WERI-Rb-1 (cell line): ENCODE measurements at places on chromosomes 1 and 21.
A peak's percentile ranks its signal among the peaks of the same experiment; 100 is the strongest.

- DNase-seq: peak; percentile 35
Measured at GRCh38 chr1:62435231-62436038, 1.4 kb upstream of the USP1 start.

GRCh38 chr1:46527474-46528296 is 23.8 kb downstream of the KNCN start:
- peak; percentile 89 for DNase-seq

- DNase-seq: no peak
Measured at GRCh38 chr1:42941640-42942330, 16.9 kb downstream of the SLC2A1 start.

GRCh38 chr1:232682248-232682647 is 52.3 kb upstream of the SIPA1L2 start:
- DNase-seq: no peak

DNA sequence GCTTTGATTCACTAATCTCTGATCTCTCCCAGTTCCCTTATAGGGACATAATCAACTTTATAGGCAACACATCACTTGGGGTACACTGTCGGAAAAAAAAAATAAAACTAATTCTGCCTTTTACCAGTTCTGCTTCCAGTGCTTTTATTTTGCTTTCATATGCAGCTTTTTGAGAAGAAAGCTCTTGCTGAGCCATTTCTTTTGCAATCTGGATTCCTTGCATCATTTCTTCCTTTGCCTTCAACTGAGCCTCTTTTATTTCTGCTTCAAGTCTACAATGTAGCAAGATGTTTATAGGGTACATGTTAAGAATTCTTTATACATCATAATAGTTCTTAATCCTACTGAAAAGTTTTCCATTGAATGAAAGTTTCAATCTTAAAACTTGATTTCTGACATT is 30.6 kb downstream of the KIF14 start:
- DNase-seq: no peak

DNA sequence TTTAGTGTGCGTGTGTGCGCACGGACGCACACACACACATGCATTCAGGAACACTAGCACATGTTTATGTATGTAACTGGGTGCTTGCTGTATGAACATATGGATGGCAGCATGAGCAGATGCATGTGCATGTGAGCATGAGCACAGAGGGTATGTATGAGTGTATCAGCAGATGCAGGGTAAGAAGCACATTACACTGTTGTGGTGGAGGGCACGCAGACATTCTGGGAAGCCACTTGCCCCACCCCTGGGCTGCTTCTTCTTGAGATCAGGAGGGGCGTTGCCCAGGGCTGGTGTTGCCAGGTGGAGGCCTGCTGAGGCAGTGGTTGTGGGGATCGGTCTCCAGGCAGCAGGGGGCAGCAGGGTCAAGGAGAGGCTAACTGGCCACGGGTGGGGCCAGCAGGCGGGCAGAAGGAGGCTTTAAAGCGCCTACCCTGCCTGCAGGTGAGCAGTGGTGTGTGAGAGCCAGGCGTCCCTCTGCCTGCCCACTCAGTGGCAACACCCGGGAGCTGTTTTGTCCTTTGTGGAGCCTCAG is 3.9 kb upstream of the P3R3URF start:
- peak; percentile 90 for DNase-seq

DNA sequence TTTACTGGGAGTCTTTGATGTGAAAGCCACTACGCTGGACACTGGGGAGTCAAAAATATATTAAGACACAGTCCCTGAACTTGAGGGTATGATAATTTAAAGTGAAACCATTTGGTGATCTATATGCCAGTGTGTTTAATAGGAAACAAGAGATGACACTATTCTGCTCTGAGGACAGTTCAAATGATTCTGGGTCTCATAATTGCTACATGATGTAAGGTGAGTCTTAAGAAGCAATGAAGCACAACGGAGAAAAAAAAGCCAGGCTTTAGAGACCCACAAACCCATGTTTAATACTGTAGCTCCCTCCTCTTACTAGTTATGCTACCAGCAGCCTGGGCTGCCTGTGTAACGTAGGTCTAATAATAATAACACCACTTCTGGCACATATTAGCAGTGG is 14.2 kb upstream of the LRRC8D start:
- DNase-seq: no peak

GRCh38 chr1:89812992-89813391 is 7.8 kb upstream of the LRRC8D start:
- no peak for DNase-seq

- DNase-seq: no peak
Measured at GRCh38 chr1:58454807-58455206, 91.7 kb downstream of the OMA1 start.

GRCh38 chr1:93679546-93679945 is 2.1 kb downstream of the BCAR3 start:
- DNase-seq: no peak

GRCh38 chr21:18244671-18245463 is at the start of gene CHODL:
CHODL (plus strand) TSS chr21:18244833; CDS start chr21:18245224, 391 bp downstream.
- DNase-seq: peak; percentile 31

GRCh38 chr1:234559902-234560676 is 49.9 kb downstream of the IRF2BP2 start:
- no peak for DNase-seq

GRCh38 chr1:231866392-231867331 is 240.1 kb downstream of the DISC1 start:
- DNase-seq: peak; percentile 82

GRCh38 chr1:201745023-201745422 is 83.9 kb upstream of the IPO9 start:
- no peak for DNase-seq

- DNase-seq: no peak
Measured at GRCh38 chr1:205319081-205320018, 2.2 kb downstream of the NUAK2 start.

DNA sequence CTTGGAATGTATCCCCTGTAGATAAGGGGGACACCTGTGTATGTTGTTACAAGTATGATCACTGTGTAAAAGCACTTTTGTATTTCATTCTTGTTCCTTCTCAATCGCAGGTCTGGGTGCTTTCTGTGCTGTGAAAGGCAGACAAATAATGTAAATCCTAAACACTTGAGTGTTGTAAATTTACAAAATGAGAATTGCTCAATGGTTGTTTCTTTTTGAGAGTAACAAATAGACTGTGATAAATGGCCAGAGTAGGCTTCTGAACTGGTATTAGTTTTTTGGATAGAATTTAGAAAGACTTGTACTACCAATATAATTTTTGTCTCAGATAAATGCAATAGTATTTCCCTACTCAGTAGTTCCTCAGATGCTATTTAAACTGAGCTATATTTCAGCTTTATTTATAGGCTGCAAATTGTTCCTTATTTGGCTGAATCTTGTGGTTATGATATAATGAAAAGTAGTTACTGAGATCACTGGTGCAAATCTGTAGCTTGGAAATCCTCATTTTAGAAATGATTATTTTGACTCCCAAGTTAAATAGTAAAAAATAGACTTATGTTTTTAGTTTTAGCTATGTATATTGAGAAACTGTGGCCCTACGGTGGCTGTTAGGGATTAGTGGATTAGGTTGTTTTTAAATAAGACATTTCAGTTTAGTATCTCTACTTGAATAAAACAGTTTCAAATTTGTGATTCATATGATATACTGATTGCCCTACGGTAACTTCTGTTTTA is 9.2 kb downstream of the BACH1 start:
- DNase-seq: no peak

DNA sequence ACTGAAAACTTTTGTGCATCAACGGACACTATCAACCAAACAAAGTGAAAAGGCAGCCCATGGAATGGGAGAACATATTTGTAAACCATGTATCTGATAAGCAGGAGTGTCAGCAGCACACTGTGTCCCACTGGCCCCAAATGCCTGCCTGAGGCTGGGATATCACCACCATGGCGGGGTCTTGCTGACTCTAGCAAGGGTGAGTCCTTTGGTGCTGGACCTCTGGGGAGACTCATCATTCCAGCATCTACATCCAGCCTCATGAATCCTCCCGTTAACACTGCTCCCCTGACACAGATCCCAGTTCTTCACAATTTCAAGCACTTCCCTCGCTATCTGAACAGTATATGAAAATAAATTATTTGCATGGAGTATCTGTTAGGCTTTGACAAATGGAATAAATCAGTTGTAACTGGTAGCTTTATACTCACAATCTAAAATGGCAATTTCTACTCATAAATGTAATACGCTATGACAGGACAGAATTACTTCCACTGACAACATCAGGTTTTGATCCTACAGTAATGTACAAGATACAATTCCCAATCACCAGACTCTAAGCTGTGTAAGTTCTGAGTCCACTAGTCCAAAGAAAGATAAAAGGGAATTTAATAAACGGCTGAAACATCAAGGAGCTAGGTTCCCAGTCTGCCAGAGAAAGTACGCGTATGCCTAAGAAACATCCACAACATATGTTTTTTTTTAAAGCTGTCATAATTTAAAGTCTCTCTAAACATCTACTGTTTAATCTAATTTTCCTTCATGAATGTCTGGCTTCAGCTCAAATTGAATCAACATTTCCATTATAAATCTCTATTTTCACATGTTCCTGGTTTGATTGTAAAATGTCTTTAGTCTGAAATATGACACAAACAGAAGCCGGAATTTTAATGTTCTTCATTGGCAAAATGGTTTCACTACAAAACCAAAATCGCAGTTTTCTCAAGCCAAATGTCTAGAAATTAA is 95.1 kb downstream of the SIPA1L2 start:
- DNase-seq: no peak

DNA sequence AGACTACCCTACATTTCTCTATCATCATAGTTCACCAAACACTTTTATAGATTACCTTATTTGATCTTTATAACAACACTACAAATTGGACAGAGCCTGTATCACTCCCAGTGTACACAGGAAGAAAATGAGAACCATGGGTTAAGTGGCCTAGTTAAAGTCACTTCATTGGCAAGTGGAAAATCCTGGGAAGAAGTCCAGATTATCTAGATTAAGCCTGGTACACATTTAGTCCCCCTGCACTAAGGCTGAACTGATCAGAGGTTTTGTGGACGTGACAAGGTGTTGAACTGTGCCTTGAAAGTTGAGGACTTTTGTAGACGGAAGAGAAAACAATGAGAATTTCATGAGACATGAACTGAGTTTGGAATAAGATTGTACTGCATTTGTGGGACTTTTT is 7.5 kb upstream of the USH2A start:
- DNase-seq: no peak

DNA sequence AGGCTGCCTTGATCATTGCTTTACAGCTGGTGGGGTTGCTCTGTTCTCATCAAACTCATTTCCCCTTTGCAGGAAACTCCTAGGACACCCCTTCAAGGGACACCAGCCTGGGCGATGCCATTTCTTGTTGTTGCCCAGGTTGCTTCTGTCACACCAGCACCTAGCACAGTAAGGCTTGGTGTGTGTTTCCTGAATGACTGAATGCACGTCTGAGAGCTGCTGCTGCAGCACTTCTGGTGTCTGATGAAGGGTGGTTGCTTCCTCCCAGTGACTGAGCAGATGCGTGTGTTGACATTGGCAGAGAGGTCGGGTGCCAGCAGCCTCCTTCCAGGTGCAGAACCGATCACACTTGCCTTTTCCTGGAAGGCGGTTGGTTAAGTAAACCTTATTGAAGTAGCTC is 477.4 kb downstream of the CAMTA1 start:
- DNase-seq: no peak

GRCh38 chr1:115068826-115069585 is 20.3 kb downstream of the TSPAN2 start:
- no peak for DNase-seq

DNA sequence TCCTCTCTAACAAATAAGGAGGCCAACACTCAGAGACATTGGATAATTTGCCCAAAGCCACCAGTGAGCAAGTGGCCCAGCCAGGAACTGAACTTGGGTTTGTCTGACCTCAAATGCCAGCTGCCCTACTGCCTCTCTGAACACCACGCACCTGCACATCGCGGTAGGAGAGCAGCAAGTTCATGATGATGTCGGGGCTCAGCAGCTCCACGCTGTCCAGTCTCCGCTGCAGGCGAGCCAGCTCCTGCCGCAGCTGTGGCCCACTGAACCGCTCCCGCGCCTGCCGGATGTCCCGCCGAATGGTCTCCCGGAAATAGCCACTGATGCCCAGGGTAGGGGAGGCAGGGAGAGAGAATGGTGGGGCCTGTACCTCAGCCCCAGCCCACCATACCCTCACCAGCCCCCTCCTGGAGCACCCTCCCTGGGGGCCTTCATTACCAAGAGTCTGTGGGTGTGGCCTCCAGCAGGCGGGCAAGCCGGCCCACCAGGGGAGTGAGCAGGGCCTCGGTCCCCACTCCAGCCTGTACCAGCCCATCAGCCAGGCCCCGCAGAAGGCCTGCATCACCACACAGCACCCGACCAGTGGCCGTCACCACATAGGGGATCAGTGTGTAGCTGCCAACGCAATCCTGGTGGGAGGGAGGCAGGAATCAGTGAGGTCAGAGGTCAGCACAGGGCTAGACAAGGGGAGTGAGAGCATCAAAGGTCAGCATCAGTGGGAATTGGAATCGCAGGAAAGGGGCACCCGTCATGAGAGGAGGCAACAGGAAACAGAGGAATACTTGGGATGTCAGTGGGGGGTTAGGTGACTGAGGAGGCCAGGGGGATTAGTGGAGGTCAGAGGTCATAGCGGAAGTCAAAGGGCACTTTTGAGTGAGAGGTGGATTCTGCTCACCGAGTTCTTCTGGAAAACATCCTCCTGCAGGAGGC is 2.7 kb downstream of the MAP3K6 start:
- no peak for DNase-seq

- DNase-seq: no peak
Measured at GRCh38 chr1:37562984-37563383, 6.2 kb downstream of the DNALI1 start.

- no peak for DNase-seq
Measured at GRCh38 chr1:223820515-223820858, 25.3 kb downstream of the TP53BP2 start.

- no peak for DNase-seq
Measured at GRCh38 chr1:153611356-153611755, 1.6 kb downstream of the S100A16 start.

DNA sequence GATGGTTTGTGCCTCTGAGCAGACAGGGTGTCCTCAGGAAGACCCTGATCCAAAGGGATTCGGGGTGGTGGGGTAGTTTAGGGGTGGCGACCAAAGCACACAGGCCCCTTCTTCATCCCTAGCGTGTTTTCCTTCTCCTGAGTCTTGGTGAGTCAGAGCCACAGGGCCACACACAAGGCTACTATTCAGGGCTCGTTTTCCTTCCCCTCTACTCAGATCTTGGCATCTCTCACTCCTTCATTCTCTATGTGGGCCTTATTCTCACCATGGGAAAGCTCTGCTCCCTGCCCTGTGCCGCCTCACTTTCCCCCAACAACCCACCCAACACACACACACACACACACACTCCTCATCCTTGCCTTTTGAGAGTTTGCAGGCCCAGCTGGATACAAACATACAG is 43.6 kb upstream of the WNT2B start:
- DNase-seq: no peak
